ENCODE measurements at places on chromosomes 12 and 14.

DNA sequence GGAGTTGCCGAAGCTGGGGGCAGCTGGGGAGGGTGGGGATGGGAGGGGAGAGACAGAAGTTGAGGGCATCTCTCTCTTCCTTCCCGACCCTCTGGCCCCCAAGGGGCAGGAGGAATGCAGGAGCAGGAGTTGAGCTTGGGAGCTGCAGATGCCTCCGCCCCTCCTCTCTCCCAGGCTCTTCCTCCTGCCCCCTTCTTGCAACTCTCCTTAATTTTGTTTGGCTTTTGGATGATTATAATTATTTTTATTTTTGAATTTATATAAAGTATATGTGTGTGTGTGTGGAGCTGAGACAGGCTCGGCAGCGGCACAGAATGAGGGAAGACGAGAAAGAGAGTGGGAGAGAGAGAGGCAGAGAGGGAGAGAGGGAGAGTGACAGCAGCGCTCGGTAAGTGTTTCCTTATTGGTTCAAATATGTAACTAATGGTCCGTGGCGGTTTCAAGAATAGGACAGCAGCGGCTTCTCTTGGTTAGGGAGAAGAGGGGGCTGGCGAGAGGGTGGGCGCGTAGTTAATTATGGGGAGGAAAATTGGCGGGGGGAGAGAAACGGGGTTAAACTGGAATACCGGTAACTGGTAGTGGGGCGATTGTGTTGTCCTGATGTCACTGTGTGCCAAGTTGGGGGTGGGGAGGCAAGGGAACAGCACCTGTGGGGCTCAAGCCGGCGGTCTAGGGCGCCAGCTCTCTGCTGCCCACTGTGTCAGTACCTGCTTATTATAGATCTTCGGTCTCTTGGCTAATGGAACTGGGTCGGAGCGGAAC is 8.4 kb downstream of the HOXC8 start:
- peak; percentile 76 for DNase-seq

- no peak for DNase-seq
Measured at GRCh38 chr14:93041830-93042229, 73.9 kb downstream of the ITPK1 start.

- peak; percentile 97 for DNase-seq
Measured at GRCh38 chr12:26287671-26288381, 92.5 kb downstream of the SSPN start.

GRCh38 chr14:64683264-64683663 is 21.0 kb upstream of the PLEKHG3 start:
- no peak for DNase-seq

DNA sequence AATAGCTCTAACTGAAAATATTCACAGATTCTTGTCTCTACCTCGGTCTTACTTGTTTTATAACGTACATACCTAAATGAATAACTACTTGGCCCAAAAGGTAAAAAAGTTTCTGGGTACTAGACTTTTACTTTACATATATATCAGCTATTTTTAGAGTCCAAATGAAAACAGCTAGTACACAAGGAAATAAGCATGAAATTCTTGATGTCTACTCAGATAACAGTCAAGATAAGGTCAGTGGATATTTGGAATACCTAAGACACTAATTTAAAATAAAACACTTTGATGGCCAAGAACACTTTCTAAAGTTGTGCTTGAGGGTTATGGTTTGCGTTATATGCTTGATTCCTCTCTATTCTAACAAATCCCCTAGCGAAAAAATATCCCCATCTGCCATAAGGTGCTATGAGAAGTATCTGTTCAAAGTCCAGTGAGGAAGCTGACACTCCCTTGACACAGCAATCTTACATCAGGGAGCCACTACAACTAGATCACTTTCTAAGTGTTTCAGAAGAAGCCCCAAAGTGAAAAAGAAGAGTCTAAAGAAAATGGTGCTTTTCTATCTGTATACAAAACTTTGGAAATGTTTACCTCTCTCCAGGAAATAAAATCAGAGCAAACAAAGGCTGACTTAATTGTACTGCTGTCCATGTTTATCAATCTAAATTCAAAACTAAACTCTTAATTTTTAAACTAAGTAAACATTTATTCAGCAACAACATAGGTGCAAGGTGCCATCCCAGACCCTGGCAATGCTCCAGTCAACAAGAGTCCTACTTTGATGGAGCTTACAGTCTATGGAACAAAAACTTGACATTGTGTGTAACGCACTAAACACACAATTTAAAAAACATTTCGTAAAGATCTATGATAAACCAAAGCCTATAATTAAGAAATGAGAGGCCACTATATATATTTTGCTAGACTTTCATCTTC is 11.7 kb downstream of the PTPN21 start:
- no peak for DNase-seq

DNA sequence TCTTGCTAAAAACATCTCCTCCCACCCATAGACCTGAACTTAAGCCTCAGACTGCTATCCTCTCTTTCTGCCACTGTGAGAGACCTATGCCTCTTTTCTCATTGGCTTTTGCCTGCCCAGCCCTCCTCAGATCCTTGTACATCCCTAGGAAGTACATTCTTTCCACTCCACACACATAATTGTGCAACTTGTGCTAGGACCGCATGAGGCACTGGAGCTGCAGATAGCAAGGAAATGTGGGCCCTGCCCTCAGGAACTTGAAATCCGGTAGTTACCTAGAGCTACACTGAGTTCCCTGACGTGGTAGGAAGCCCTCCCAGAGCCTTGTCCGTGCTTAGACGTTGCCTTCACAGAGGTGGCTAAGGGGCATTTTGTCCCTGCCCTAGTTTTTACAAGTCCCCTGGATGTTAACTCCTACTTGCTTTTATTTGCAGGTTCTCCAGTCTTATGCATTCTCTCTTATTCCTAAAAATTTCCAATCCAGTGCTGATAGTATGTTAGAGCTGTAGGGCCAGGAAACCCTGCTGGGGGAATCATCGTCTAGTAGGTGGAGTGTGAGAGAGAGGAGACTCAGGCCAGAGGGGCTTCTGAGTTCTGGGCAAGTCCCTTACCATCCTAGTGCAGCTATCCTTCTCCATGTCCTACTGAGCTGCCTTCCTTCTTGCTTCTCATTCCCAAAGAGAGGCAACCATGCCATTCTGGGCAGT is 41.3 kb downstream of the NTF3 start:
- DNase-seq = no peak

- peak; percentile 34 for DNase-seq
Measured at GRCh38 chr14:51520087-51520486, 131.6 kb upstream of the FRMD6 start.

DNA sequence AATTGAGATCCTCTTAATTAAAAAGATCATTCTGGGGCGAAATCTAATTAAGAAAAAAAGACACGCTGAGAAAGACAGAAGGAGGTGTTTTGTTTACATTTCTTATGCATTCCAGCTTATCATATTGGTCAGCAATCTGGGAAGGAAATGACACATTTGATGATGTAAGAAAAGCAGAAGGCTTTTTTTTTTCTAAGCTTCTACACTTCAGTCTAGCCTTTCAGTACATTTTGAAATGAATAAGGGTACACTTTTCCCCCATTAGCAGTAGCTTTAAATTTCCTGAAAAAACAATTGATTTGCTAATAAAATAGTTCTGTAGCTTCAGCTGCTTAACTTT is 5.9 kb upstream of the GSC start:
- DNase-seq = peak; percentile 6

DNA sequence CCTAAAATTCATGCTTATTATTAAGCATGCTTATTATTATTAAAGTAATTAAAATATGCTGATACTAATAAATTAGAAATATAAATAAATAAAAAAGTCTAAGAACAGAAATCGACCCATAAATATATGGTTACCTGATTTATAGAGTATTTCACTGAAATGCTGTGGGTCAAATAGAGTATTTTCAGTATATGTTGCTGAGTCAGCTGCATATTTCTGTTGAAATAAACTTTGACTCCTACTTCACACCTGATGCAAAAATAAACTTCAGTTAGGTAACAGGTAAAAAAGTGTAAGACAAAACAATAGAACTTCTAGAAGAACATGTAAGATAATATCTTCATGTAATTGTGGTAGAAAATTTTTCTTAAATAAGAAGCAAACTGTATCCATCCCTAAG is 967.9 kb downstream of the TRHDE start:
- DNase-seq = no peak

DNA sequence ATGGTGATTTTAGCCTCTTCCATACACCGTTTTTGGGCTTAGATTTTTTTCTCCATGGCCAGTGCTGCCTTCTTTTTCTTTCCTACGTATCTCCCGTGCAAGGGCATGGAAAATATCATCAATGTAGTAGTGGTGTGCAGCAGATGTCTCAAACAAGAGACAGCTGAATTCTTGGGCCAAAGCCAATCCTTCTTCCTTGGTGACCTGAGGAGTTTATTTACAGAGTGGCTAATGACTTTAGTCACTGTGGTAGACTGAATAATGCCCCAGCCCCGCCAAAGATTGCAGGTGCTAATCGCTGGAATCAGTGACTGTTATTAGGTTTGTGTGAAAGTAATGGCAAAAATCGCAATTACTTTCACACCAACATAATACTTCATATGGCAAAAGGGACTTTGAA is 235.5 kb upstream of the NOS1 start:
- peak; percentile 54 for DNase-seq

GRCh38 chr14:91458612-91459011 is 41.0 kb upstream of the CCDC88C start:
- no peak for DNase-seq

DNA sequence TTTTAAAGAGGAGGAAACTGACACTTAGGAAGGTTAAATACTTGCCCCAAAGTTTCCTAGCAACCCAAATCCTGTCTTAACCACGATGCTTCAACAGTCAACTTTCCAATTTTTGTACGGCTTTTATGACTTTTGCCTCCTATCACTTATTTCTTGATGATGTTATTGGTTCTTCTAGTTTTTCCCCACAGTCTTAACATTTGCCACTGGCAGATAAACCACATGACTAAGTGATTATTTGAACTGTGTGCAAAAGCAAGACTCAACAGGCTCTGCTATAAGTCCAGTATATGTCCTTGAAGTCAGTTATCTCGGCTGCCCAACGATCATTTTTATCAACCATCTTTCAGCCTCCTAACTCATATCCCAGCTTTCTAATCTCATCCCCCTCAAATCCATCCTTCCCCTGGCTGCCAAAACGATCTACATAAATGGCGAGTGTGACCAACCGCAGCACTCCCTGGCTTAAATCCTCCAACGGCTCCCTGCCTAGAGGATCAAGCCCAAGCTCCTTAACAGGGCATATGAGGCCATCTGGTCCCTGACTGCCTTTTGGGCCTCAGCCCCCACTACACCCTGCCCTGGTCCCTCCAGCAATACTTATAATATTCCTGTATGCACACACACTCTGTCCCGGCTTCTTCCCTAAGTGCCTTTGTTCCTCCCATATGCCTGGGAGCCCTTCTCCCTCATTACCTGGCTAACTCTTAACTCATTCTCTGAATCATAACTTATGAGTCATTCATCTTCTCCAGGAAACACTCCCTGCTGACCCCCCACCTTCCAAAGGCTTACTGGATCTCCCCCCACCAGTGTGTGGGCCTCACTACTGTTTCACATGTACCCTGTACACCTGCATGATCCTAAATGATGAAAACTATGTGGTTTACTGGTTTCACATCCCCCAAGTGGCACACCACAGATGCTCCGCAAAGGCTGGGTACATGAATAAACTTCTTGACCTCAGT is 8.8 kb downstream of the VPS37B start:
- DNase-seq = peak; percentile 90

- DNase-seq = no peak
Measured at GRCh38 chr12:78128211-78128610, 297.5 kb downstream of the NAV3 start.

GRCh38 chr14:22420598-22421186 is 168.3 kb downstream of the DAD1 start:
- peak; percentile 52 for DNase-seq

DNA sequence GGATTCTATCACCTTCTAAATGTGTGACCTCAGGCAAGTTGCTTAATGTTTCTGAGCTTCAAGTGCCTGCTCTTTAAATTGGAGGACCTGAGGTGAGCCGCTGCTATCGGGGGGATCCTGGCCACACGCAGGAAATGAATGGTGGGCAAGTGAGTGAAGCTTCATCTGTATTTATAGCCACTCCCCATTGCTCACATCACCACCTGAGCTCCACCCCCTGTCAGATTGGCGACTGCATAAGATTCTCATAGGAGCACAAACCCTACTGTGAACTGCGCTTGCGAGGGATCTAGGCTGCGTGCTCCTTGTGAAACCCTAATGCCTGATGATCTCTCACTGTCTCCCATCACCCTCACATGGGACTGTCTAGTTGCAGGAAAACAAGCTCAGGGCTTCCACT is 158.6 kb upstream of the CCND2 start:
- DNase-seq = no peak

GRCh38 chr14:92341791-92342190 is 18.8 kb downstream of the SLC24A4 start:
- DNase-seq = no peak

All from M059J (cell line).